ENCODE measurements at places on chromosomes 3 and 15.

DNA sequence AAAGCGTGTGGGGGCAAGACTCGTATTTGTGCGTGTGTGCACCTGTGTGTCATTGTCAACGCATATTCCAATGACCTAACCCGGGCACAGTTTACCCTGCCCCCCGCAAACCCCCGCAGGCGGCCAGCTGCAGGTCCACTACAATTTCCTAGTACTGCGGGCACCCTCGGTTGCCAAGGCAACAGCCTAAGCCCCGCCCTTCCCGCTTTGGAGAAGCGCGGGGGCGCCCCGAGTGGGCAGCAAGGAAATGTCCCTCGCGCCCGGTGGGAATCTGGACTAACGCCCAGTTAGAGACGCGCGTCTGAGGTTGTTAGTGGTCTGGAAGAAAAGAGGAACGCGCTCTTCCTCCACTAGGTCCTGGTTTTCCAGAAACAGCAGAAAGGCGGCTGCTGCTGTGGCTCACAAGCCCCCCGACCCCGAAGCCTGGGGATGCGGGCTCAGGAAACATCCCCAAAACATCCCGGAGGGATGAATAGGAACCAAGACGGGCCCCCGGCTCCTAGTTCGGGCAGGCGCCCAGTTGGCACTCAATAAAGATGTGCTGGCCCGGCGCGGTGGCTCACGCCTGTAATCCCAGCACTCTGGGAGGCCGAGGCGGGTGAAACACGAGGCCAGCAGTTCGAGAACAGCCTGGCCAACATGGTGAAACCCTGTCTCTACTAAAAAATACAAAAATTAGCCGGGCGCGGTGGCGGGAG is 1.1 kb downstream of the ABHD14A start:
- peak; percentile 87 for DNase-seq

- no peak for DNase-seq
Measured at GRCh38 chr3:97684490-97684889, 80.1 kb upstream of the ARL6 start.

GRCh38 chr3:56365905-56366640 is 102.2 kb downstream of the ERC2 start:
- DNase-seq, result peak; percentile 10

DNA sequence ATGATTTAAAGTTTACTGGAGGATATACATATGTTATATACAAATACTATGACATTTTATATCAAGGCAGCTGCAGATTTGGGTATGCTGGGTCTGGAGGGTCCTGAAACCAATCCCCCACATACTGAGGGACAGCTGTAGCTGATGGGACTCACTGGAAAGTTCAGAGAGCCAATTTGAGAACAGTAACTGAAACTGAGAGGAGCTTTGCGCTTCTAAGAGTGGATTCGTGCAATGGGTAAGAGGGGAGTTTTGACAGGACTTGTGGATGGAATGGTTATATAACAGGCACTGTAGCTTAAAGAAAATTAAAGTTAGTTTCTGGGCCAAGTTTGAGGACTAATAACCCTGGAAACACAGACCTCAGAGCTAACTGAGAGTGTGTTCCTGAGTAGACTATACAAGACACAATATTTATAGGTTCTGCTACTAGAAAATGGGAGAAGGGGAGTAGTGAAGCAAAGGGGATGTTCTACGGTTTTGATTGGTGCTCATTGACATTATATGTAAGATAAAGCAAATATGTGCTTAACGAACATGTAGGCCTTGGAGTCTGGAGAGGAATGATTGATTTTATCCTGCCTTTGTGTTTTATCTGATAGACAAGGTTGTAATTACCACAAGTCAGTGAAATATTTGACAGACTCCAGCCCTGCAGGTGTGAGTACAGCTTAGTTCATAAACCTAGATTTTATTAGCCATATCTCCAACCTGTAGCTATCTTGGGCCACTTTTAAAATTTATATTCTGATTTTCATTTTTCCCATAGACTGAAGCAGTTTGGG is 4.8 kb upstream of the ZMAT3 start:
- DNase-seq, result no peak

GRCh38 chr3:148697306-148698189 is at the start of gene AGTR1:
TSS of gene AGTR1 (plus strand) at chr3:148697903. CDS start at chr3:148741036, 43,133 bp downstream.
- no peak for DNase-seq

- no peak for DNase-seq
Measured at GRCh38 chr3:61340931-61341461, 89.7 kb upstream of the FHIT start.

- DNase-seq, result peak; percentile 47
Measured at GRCh38 chr15:99928429-99928981, 195.3 kb upstream of the LYSMD4 start.

DNA sequence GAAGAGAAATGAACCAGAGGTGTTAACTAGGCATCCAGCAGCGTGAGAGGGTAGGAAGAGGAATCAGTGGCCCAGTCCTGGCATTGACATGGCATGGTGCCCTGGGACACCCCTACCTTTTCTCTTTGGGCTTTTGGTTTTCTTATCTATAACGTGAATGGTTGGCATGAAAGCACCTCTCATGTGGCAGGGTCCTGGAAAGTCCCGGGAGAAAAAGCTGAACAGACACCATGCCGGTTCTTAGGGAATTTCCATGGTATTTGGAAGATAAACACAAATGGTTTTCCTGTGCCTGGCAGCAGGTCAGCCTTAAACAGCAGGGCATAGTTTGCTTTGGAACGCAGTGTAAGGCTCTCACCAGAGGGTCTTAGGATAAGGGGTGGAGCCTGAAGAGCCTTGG is 15.4 kb downstream of the ARNT2 start:
- DNase-seq, result no peak

DNA sequence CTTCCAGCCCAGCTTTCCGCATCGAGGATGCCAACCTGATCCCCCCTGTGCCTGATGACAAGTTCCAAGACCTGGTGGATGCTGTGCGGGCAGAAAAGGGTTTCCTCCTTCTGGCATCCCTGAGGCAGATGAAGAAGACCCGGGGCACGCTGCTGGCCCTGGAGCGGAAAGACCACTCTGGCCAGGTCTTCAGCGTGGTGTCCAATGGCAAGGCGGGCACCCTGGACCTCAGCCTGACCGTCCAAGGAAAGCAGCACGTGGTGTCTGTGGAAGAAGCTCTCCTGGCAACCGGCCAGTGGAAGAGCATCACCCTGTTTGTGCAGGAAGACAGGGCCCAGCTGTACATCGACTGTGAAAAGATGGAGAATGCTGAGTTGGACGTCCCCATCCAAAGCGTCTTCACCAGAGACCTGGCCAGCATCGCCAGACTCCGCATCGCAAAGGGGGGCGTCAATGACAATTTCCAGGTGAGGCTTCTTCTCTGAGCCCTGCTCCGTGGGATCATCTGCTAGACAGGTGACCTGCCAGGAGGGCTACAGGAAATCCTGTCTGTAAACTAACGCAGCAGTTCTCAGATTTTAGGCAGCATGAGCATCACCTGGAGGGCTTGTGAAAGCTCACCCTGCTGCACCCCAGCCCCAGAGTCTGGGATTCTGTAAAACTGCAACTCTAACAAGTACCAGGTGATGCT is 1.6 kb downstream of the THBS1 start:
- no peak for DNase-seq

DNA sequence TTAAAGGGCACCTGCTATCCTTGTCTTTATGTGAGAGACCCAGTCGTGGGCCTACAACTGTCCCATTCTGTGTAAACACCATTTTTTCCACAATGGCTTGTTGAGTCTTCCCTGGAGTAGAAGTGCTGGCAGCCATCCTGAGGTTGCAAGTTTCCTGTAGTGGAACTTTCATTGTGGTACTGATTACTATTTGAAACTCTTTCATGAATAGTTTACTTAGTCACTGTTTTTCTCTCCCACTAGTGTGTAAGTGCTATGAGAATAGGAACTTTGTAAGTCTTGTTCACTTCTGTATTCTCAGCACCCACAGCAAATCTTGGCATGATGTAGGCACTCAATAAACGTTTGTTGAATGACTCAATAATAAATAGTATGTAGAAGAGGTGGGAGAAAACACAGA is 48.6 kb downstream of the RARB start:
- DNase-seq, result no peak

All from amygdala (tissue), 56 donors.